ENCODE measurements at places on chromosomes 2 and 18.

DNA sequence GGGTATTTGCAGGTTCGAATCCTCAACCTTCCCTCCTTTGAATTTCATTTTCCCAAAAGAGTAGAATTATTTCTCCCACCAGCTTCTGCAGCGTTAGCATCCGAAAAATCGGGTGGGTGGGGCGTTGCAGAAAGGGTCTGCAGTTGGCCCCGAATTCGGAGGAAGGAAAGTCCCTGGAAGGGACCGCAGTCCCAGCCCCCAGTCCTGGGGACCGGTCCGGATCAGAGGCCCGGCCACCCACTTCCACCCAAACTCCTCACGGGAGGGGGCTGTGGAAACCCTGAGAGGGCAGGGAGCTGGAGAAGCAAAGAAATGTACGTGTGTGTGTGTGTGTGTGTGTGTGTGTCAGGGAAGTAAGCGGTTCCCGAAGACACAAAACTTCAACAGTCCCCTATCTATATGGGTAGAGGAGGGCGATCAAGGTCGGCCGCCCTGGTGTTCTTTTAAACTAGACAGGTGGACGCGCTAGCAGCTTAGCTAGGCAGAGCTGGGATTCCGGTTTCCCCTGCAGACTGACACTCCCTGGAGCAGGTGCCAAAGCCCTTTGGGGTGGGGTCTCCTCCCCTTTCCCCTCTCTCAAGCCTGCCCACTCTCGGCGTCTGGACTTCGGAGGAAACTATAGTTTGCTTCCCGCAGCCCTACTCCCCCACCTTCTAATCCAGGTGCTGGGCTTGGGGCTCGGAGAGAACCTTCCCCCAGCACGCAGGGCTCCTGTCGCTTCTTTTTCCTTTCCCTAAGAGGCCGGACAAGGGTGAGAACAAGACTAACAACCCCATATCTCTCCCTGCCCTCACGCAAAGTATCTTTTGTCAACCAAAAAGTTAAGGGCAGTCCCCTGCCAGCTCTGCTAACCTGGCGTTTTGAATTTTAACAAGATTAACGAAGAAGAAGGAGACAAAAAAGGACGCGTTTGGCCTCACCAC lies 4.8 kb upstream of the ONECUT2 start:
- DNase-seq = no peak

GRCh38 chr2:132911726-132912724 lies 242.0 kb upstream of the LYPD1 start:
- DNase-seq = no peak

GRCh38 chr2:195531754-195532153 lies 125.3 kb upstream of the SLC39A10 start:
- no peak for DNase-seq

DNA sequence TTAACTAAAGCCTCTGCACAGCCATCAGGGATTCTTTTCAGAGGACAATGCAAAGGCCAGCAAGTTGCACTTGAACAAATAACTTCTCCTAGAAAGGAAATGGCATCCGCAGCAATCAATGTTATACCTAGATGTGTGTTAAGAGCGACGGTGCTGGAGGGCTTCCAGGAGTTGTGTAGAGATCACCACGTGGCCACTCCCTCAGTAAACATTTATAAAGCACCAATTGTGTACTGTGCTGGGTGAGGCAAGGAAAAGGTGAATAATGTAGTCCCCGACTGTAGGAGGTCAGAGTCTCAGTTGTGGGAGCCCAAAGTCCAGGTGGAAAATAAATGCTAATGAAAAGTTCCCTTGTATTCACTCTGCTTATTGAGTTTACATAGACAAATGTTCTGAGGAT lies 135.0 kb downstream of the ALK start:
- DNase-seq = no peak

- no peak for DNase-seq
Observed at GRCh38 chr2:85235281-85235680, 92.5 kb downstream of the TGOLN2 start.

- no peak for DNase-seq
Observed at GRCh38 chr2:98088261-98088660, 1.3 kb downstream of the VWA3B start.

DNA sequence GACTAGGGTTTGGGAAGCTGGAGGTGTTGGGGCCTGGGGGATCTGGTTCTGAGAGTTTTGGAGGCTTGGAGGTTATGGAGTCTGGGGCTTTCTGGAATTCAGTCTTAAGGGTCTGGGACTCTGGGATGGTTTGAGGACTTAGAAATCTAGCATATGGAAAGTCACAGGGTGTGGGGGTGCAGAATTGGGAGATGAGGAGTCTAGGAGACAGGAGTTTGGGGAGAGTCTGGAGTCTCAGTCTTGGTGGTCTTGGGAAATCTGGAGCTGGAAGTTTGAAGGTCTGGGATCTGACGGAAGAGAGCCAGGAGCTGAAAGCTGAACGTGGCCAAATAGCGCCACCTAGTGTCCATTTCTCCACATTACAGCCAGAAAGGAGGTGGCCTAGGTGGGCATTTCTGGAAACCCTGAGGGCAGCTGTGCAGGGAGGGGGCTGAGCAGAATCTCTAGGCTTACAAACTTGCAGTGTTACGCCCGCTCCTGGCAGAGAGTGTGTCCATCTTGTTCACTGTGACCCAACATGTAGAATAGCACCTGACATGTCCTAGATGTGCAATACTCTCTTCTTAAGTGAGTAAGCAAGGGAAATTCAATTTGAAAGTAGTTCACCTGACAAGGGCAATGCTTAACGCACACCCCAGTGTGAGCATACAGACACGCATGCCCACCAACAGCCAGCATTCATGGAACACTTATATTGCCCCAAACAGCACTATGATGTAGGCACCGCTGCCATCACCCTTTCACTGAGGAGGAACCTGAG lies 204.8 kb downstream of the TFCP2L1 start:
- DNase-seq = peak; percentile 33

- DNase-seq = no peak
Observed at GRCh38 chr2:12050396-12050795, 304.0 kb downstream of the LPIN1 start.

- DNase-seq = no peak
Observed at GRCh38 chr2:75596784-75597183, 36.0 kb upstream of the EVA1A start.

DNA sequence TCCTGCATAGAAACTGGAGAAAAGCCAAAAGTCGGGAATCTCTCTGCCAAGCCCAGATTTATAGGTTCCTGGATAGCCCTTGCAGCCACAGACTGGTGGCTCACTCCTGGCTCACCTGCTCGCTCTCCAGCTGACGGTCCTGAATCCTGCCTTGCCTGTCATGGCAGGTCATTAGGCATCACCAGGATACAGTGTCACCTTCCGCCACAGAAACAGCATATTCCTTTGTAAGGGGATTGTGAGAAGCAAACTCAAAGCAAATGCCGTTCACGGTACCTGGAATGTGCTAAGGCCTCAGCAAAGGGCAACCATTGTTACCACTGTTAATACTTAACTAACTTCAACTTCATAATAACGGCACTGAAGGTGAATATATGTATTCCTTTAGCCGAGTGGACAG lies 57.1 kb upstream of the GPR45 start:
- DNase-seq = no peak

DNA sequence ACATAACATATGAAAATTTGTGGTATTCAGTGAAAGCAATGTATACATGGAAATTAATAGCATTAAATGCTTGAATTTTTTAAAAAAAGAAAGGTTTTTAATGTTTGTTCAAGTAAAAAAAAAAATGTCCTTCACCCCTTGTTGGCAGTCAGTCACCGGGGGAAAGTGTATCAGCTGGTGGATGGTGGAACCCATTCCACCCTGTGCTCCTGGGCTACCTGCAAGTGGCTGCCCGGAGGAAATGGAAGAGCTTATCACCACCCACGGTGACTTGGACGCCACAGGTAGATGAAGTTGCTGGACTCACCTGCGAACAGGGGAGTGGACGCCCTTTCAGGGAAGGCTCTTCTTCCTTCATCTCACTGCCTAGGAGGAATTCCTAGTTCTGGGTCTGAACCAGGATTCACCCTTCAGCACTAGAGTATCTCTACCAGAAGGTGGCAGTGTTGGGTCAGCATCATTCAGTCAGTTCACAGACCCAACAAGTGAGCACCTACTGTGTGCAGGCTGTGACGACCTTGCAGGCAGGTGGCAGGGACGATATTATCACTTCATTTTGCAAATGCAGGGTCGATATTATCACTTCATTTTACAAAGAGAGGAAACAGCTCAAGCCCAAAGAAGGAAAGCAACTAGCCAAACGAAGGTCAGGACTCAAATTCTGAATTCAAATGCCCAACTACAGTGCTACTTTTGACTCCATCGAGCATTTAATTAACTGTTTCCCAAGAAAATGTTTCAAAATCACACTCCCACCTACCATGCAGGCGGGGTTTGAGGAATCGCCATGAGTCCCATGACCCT lies 35.8 kb downstream of the CIB4 start:
- DNase-seq = peak; percentile 10

GRCh38 chr2:180829261-180829660 lies 151.1 kb upstream of the UBE2E3 start:
- DNase-seq = no peak

DNA sequence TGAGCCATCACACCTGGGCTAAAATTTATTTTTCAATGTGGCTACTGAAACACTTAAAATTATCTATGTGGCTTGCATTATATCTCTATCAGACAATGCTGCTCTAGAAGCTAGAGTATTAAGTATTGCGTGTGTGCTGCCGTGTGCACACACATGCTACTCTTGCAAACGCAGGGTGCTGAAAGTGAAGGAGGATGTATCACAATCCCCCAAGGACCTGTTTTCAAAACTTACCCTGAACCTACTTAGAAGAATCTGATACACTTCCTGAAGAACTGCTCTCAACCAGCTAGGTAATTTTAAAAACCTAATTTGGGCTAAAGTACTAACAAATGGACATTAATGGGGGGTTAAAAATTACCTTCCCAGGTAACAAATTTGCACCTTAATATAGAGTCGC lies 66.5 kb downstream of the EPHA4 start:
- DNase-seq = no peak

GRCh38 chr18:59380706-59381105 lies 21.6 kb upstream of the LMAN1 start:
- DNase-seq = no peak

- DNase-seq = no peak
Observed at GRCh38 chr18:41025666-41026065, 929.4 kb upstream of the PIK3C3 start.
